ENCODE measurements at places on chromosomes 12 and 14.
A peak's percentile ranks its signal among the peaks of the same experiment; 100 is the strongest.

DNA sequence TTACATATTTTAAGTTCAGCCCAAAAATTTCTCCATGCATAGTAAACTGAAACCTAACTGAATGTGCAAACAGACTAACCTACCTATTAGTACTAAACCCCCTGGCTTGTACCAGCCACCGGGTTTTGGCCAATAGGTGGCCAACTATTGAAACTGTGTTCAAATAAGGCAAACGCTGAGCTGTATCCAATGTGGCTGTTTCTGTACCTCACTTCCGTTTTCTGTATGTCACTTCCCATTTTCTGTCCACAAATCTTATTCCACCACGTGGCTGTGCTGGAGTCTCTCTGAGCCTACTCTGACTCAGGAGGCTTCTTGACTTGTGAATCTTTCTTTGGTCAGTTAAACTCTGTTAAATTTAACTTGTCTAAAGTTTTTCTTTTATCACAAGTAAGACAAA lies 6.0 kb upstream of the FBXO34 start:
- no peak for DNase-seq

GRCh38 chr12:120620624-120621023 lies 19.8 kb upstream of the CABP1 start:
- no peak for DNase-seq

DNA sequence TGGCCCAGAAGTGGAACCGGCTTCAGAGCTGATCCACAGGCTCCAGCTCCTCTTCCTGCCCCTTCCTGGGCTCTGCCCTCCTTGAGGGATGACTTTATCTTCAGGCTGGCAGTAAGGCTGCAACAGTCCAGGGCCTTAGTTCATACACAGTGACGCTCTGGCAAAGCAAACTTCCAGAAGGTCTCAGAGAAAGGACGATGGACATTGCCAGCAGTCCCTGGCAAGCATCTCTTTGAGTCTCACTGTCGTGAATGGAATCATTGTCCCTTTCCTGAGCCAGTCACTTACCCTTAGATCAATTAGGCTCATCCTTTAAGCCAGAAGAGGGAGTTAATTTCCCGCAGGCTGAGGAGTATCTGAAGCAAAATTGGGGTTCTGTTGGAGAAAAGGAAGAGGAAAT lies 8.6 kb downstream of the AK7 start:
- DNase-seq, result no peak

DNA sequence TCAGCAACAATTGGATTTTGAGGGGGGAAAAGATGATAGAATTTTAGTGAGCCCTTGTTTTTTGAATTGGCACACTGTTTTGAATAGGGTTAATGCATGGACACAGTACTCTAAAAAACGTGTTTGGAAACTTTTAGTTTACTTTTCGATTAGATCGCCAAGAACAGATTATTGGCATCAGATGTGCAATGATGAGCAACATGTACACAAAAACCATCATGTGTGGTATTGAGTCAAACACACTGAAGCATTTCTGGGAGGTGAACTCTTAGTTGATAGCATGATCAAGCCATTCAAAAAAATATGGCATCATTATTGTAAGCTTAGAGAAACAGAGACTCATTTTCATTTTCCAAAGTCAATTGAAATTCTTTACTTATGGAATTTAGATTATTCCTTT lies 329.2 kb downstream of the ADAMTS20 start:
- no peak for DNase-seq

- no peak for DNase-seq
Measured at GRCh38 chr14:53147208-53147607, 5.9 kb downstream of the DDHD1 start.

DNA sequence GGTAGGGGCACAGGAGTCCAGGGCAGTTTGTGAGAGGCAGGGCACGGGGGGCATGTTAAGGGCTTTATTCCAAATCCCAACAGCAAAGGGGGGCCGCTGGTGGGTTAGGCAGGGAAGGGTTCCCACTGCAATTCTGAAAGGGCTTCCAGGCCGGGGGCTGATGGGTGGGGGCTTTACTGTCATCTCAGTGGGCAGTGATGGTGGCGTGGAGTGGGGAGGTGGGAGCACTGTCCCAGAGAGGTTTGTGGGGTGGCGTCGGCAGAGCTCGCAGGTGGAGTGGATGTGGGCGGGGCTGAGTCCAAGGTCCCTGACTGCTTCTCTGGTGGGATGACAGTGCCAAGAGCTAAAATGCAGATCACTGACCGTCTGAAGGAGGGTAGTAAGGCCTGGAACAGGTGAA lies 121.6 kb upstream of the EVL start:
- DNase-seq, result no peak

- peak; percentile 99 for DNase-seq
Measured at GRCh38 chr14:24146978-24147760, at the start of gene RNF31. TSS of gene RNF31 (plus strand) at chr14:24147498. CDS start at chr14:24147699, 201 bp downstream.

- no peak for DNase-seq
Measured at GRCh38 chr12:54412786-54413185, 6.3 kb downstream of the ITGA5 start.

DNA sequence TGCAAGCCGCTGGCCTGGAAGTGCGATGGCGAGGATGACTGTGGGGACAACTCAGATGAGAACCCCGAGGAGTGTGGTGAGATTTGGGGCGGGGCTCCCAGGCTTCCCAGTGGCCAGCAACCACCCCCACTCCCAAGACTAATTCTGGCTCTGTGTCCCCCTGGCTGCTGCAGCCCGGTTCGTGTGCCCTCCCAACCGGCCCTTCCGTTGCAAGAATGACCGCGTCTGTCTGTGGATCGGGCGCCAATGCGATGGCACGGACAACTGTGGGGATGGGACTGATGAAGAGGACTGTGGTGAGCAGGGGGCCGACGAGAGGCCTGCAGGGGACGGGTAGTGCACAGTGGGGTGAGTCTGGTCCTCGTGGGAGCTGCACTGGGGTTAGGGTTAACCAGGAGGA lies 12.1 kb upstream of the NXPH4 start:
- no peak for DNase-seq

GRCh38 chr12:22447223-22447622 lies 97.1 kb downstream of the C2CD5 start:
- peak; percentile 62 for DNase-seq

DNA sequence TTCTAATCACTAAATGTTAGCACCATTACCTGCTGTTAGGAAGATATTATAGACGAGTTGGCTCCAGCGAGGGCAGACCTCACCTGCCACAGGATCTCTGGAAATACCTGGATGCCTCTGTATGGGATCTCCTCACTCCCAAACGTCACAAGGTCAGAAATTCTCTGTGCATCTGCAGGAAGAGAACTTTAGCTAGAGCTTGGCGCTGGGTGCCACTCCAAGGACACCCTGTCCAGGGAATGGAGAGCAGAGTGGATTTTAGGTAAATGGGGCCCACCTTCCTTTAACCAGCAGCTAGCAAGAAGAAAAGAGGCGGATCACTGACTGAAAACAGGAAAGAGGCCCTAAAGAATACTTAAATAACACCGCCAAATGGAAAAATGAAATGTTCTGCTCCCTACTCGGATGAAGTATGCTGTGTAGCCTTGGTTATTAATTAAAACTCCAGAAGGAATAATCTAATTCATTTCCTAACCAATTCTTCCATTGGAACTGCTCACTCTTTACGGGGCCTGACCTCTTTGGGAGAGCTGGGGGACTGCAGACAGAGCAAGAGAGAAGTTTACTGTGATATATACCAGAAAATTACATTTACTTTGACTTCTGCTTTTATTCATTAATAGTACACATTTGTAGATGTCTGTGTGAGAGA lies 4.2 kb upstream of the FOXG1 start:
- DNase-seq, result no peak

GRCh38 chr12:96237035-96237434 lies 42.9 kb downstream of the ELK3 start:
- DNase-seq, result no peak

GRCh38 chr12:57105011-57105753 lies 6.0 kb downstream of the STAT6 start:
- no peak for DNase-seq

DNA sequence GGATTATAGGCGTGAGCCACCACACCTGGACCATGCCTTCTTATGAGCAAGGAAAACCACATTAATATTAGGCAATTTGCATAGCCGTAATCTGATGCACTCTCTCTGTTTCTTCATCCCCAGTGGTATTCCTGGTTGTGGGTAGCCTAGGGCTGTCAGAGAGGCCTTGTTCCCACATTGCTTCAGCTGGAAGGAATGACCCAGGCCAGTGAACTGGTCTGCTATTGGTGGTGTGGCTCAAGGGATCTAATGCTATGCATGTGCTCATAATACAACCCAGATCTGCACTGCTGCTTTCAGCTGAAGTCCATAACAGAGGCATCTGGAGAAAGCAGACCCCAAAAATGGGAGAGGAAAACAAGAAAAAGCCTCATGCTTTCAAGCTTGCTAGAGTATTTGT lies 33.1 kb upstream of the G2E3 start:
- no peak for DNase-seq

DNA sequence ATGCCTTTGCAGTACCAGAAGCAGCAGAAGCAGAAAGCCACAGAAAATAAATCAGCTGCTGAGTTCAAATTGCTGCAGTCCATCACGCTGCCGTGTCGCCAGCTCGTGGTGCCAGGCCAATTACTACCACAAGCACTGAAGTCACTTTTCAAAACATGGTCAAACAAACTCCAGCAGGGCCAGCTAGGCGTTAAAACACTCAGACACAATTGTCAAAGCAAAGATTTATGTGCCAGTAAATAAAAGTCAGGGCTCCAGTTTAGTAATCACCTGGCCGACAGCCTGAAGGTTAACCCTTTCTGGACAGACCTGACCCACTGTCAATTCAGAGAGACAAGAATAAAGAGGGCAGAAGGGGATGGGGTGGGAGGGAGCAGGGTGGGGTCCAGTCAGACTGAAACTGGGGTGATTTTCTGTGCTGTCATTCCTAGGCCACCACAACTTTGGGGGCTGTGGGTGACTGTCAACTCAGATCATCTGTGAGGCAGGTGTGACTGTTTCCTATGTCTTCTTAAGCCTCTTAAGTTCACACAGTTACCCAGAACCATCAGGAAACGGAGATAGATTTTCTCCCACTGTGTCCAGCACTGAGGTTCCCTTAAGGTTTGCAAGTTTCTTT lies 109.8 kb upstream of the FUT8 start:
- DNase-seq, result no peak

- DNase-seq, result no peak
Measured at GRCh38 chr12:128111333-128111732, 155.6 kb upstream of the TMEM132C start.

- no peak for DNase-seq
Measured at GRCh38 chr14:38593476-38593875, 337.6 kb upstream of the CLEC14A start.

DNA sequence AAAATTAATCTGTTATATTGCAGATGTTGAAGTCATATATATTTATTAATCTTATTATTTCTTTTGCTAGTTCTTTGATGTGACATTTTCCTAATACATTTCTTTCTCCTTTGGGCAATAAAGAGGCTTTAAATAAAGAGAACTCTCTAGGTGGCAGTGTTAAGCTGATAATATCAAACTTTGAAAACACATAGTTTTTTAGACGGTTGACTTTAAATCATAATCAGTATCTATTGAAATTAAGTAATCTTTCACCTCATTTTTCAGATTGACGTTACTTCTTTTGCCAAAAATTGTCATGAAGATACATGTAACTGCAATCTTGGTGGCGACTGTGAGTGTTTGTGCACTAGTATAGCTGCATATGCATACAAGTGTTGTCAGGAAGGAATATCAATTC lies 130.8 kb upstream of the PTPRQ start:
- DNase-seq, result no peak

GRCh38 chr14:35480119-35480769 lies 53.7 kb upstream of the INSM2 start:
- DNase-seq, result no peak

DNA sequence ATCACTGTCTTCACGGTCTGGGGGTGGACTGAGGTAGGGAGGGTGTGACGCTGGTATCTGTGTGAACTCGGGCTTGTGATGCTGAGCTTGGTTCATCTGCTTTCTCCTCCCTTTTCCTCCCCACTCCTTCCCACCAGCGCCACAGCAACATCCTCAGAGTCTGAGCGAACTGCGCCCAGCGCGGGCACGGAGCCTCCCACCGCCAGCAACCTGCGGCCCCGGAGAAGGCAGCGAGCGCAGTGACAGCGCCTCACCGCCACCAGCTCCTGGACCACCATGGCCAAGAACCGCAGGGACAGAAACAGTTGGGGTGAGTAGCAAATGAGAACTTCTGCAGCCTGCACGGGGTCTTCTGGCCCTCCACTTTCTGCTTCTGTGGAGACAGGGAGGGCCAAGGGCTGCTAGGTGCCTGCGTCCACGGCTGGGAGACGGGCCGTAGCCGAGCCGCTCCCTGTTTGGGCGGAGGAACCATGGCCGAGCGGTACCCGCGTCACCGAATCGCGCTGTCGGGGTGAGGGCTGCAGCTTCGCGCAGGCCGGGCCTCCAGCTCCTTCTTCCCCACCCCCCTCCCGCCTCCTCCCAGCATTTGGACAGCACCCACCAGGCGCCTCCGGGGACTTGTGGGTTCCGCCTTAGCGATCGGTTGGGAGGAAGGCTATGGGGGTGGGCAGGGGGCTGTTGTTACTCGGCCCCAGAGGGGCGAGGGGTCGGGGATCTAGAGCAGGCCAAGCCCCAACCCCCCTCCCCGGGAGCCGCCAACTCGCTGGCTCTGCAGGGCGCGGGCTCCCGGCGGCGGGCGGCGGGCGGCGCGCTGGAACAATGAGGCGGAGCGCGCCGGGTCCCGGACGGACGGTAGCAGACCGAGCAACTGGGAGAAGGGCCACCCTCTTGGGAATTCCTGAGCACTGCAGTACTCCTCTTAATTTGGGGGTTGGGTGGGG lies at the start of gene ATL1:
ATL1 (plus strand) TSS at position 156 of the 941 bp plus-strand sequence; CDS start at position 277, 121 bp downstream.
- DNase-seq, result peak; percentile 68
